ENCODE measurements at places on chromosomes 3 and 15.

GRCh38 chr15:66702787-66703539 lies 927 bp downstream of the SMAD6 start:
- DNase-seq, result no peak

- no peak for DNase-seq
Observed at GRCh38 chr15:33808720-33809457, 159.4 kb upstream of the CHRM5 start.

- no peak for DNase-seq
Observed at GRCh38 chr3:195113048-195113447, 157.9 kb downstream of the XXYLT1 start.

- no peak for DNase-seq
Observed at GRCh38 chr3:124615896-124616543, 114.2 kb upstream of the UMPS start.

DNA sequence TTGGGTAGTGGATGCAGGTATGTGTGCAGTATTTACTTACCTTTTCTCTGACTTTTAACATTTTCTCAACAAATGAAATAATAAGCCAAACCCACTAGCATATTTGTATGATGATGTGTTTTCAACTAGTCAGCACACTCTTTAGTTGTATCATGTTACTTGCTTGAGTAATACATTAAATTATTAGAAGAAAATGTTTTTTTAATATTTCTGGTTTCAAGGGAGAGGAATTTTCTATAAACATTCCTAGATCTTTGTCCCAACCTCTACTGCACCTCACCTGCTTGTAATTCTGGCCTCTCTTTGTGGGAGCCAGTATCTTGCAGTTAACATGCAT lies 161.8 kb upstream of the CBLB start:
- no peak for DNase-seq

- DNase-seq, result peak; percentile 27
Observed at GRCh38 chr3:11953350-11953749, 50.8 kb upstream of the SYN2 start.

- no peak for DNase-seq
Observed at GRCh38 chr15:87638554-87639083, 617.9 kb downstream of the NTRK3 start.

DNA sequence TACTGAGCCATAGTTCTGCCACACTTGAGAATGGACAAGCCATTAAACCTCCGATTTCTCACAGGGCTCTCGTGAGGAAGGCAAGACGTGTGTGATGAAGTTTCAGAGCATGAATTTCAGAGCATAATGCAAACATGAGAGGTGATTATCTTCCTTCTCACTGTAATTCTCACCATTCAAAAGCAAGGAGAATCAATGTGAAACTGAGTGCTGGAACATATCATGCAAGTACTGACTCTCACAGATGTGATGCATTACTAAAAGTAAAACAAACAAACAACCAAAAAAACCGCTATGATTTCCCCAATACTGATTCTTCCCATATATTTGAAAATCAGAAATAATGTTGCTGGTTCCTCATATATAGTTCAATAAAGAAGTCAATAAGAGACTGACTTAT lies 23.7 kb downstream of the P3H2 start:
- DNase-seq, result no peak

- no peak for DNase-seq
Observed at GRCh38 chr3:13405614-13406013, 14.5 kb downstream of the NUP210 start.

DNA sequence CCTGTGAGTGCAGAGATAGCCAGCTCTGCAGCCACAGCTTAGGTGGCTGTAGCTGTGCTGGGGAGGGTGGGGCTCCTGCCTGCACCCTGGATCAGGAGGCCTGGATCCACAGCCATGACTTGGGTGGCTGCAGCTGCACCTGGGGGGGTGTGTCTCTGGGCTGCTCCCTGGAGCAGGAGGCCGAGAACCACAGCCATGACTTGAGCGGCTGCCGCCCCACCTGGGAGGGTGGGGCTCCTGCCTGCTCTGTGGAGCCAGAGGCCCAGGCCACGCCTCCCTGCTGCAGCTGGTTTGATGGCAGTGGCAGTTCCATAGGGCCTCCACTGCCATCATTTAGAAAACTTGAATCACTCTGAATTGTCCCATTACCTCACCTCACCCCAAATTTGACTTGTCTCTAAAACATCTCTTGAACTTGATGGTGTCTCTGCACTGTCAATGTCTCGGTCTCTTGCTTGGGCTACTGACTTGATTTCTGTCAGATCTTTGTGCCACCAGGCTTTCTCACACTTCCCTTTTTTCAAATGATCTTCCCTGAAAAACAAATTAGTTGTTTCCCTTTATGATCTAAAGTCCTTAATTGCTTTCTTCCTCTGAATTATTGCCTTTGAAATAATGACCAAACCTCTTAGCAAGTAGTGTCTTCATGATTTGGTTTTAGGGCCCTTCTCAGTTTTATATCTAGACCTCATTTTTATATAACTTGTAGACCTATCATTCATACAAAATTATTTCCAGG lies 313.2 kb upstream of the MME start:
- no peak for DNase-seq

- no peak for DNase-seq
Observed at GRCh38 chr3:196012481-196012880, 69.4 kb downstream of the TFRC start.

- DNase-seq, result no peak
Observed at GRCh38 chr3:170553788-170554757, 31.8 kb downstream of the SLC7A14 start.

DNA sequence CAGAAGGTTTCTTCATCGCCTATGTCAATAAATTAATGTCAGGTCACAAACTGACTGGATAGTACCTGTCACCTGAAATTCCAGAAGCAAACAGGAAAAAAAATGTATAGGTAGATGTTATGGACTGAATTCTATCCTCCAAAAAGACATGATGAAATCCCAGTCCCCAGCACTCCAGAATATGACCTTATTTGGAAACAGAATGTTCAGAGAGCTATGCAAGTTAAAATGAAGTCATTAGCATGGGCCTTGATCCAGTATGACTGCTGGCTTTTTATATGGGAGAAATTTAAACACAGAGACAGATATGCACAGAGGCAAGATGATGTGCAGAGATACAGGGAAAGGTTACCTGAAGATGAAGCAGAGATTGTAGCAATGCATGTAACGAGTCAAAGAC lies 953.4 kb downstream of the ZPLD1 start:
- no peak for DNase-seq

DNA sequence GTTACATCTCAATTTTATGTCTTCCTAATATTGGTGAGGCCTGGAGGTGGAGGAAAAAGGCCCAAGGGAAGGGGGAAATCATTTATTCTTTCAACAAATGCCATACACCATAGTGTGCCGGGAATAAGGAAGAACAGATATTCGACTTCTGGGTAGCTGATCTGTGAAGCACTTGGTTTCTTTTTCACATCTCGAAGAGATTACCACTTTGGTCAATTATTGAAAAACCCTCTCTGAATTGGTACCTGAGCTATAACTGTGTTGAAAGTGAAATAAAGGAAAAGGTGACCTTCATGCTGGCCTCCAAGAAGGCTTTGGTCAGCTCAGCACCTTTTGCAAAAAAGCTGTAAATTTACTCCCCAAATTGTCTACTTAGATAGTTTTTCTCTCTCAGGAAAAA lies 14.2 kb upstream of the MB21D2 start:
- DNase-seq, result no peak

- no peak for DNase-seq
Observed at GRCh38 chr15:81225161-81225671, 28.5 kb downstream of the IL16 start.

DNA sequence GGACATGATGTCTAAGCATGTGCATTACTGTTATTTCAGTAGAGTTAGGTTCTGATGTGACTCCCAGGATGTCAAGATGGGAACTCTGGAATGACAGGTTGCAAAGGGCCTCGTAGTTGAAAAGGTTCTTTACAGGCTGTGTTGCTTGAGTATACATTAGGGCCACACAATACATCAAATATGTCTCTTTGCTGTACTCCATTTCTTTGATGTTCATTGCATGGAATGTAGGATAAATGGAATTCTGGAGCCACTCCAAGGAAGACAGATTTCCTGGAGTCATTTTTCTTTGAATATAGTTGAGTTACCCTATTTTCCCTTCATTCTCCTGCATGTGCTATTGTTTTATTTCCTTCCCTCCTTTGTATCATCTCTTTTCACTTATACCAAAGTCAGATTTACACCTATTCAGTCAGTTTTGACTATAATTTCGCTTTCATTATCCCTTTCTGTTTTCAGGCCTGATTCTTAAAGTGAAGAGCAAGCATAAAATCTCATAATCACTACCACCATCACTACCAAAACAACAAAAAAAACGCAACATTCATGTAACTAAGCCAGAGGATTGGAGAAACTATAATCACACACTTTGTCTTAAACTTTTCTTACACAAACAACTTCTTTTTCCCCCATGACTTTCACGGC lies 61.2 kb upstream of the PTX3 start:
- DNase-seq, result no peak

- DNase-seq, result no peak
Observed at GRCh38 chr15:68429691-68430470, 2.1 kb downstream of the ITGA11 start.

- DNase-seq, result no peak
Observed at GRCh38 chr15:38997841-38998240, 433.2 kb upstream of the RASGRP1 start.

GRCh38 chr3:165056510-165056909 lies 21.8 kb downstream of the SI start:
- DNase-seq, result no peak

GRCh38 chr3:23444386-23444785 lies 241.3 kb downstream of the UBE2E2 start:
- DNase-seq, result no peak

DNA sequence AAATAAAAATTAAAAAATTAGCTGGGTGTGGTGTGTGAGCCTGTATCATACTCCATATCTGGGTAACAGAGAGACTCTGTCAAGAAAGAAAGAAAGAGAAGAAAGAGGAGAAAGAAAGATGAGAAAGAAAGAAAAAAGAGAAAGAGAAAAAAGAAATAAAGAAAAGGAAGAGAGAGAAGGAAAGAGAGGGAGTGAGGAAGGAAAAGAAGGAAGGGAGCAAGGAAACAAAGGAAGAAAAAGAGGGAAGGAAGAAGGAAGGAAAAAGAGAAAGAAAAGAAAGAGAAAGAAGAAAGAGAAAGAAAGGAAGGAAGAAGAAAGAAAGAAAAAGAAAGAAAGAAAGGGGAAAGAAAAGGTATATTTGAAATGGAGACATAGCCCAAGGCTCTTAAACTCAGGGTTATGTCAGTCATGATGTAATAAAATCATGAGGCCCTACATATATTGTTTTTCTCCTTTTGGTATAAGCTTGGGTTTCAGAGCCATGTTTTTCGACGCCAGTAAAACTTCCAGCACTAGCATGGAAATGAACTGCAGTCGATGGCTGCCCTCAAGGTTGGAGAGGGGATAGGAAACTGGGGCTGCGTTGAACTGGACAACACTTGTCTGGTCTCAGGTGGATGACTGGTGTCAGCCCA lies 38.0 kb upstream of the RFTN1 start:
- no peak for DNase-seq

GRCh38 chr3:47899495-47900108 lies 96.7 kb downstream of the DHX30 start:
- no peak for DNase-seq

- no peak for DNase-seq
Observed at GRCh38 chr15:52351206-52351908, 55.8 kb upstream of the MYO5C start.

GRCh38 chr3:149091983-149092382 lies 5.7 kb upstream of the HLTF start:
- no peak for DNase-seq

DNA sequence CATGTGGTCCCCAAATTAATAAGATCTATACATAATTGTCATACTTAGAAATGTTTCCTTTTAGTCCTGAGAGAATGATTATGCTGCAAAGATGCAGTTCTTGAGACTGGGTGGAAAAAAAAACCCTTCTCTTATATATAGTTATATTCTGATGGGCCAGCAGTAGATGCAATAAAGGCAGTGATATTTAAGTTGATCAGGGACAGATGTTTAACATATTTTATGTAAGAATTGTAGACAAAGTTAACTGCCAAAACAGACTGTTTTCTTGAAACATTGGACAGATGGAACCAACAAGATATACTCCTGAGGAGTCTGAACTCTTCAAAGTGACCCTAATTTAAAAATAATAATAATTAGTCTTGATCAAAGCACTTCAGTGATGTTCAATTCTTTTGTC lies 172.0 kb upstream of the LRIG1 start:
- no peak for DNase-seq

GRCh38 chr3:23728601-23729117 lies 77.1 kb upstream of the UBE2E1 start:
- no peak for DNase-seq

DNA sequence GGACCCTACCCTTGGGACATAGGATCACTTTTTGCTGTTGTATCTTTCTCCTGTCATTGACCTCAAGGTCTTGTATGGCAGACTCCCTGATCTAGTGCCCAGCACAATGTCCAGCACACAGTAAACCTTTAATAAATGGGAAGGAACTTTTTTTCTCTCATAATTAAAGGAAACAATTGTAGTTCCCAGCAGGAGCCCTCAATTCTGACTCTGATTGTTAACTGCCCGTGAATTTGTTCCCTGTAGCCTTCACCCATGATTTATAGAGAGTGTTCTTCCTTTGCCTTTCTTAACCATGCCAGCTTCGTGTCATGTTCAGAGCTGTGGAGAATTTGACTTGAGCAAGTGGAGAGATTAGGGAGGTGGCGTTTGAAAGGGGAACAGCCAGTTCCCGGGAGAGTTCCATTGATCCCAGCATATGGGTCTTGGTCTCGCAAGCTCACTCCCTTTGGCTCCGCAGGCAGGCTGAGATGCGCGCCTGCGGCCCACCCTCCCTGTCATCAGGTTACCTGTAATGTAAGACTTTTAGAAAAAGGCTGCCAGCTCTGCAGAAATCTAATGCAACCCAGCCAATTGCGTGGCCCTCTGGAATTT lies 182.6 kb downstream of the TP63 start:
- DNase-seq, result no peak

- no peak for DNase-seq
Observed at GRCh38 chr3:125406070-125406469, 30.9 kb upstream of the ZNF148 start.

DNA sequence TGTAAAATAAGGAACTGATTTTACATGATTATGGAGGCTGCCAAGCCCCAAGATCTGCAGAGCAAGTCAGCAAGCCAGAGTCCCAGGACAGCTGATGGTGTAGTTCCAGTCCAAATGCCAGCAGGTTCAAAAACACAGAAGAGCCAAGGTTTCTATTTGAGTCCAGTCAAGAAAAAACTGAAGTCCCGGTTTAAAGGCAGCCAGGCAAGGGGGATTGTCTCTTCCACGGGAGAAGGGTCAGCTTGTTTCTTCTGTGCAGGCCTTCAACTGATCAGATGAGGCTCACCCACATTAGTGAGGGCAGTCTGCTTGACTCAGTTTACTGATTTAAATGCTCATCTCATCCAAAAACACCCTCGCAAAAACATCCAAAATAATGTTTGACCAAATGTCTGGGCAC lies 246.2 kb downstream of the PLCL2 start:
- no peak for DNase-seq

DNA sequence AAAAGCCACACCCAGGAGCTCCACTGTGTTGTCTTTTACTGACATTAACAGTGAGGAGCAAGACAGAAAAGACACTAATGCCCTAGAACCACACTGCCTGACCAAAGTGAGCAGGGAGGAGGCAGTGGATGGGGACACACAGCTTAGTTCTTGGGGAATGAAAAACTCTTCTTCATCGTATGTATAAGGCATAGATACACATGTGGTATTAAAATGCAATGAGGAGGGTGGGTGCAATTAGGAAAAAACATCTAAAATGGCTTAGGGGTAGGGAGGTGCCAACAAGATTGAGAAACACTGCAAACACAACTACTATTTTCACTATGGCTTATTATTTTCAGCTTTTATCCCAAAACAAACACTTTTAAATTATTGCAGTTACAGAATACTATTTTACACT lies 15.5 kb downstream of the KLHL25 start:
- DNase-seq, result no peak

- DNase-seq, result no peak
Observed at GRCh38 chr3:51948016-51948580, 5.9 kb downstream of the PARP3 start.
